ENCODE measurements at places on chromosomes 2 and 18. TPM values are rescaled to one million over a fixed set of nuclear protein-coding genes. Genes with fewer than 3 reads are reported as not detected.
A peak's percentile ranks its signal among the peaks of the same experiment; 100 is the strongest.

The GALNT3 gene
- 37.7 TPM for total RNA-seq

The SPHKAP gene
- 0.18 TPM for total RNA-seq

The RNU2-63P gene
- total RNA-seq = not detected

The PSMA8 gene
- 0.15 TPM for total RNA-seq

The ANKRD62 gene
- total RNA-seq = 0.20 TPM

The TAF1B gene
- total RNA-seq = 22.1 TPM

The REG1B gene
- not detected for total RNA-seq

The ADGRF3 gene
- total RNA-seq = 0.12 TPM

The RTP5 gene
- total RNA-seq = not detected

GRCh38 chr2:176755537-176756135, 457.0 kb upstream of the HNRNPA3 start:
- no peak for DNase-seq
- H3K36me3 ChIP-seq = no peaks in the 10 kb centered on the region
- no peaks in the 10 kb centered on the region for H3K27me3 ChIP-seq

- no peaks in the 10 kb centered on the region for H3K36me3 ChIP-seq
- H3K4me1 ChIP-seq = no peaks in the 10 kb centered on the region
- H3K27ac ChIP-seq = no peak overlapping the region
- H3K4me3 ChIP-seq = no peak overlapping the region
These were observed 6.7 kb upstream of the UGT1A5 start for GRCh38 chr2:233705911-233706506.

GRCh38 chr2:95315801-95316411, 18.8 kb downstream of the KCNIP3 start:
- H3K4me1 ChIP-seq = no peaks in the 10 kb centered on the region
- H3K27me3 ChIP-seq = no peaks in the 10 kb centered on the region
- H3K36me3 ChIP-seq = no peaks in the 10 kb centered on the region
- DNase-seq = no peak
- H3K4me3 ChIP-seq = no peak overlapping the region
- H3K27ac ChIP-seq = no peak overlapping the region

- no peak overlapping the region for H3K27ac ChIP-seq
- peaks cover 36% of the 10 kb centered on the region for H3K27me3 ChIP-seq
- no peak overlapping the region for H3K4me3 ChIP-seq
- DNase-seq = peak; percentile 70
- no peaks in the 10 kb centered on the region for H3K36me3 ChIP-seq
These were observed 65.6 kb downstream of the NOL4 start for GRCh38 chr18:34158881-34159690.

- H3K27ac ChIP-seq = no peak overlapping the region
- H3K4me3 ChIP-seq = no peak overlapping the region
- H3K4me1 ChIP-seq = no peaks in the 10 kb centered on the region
- no peak for DNase-seq
These were observed 33.0 kb downstream of the MAL start for GRCh38 chr2:95058466-95058988.

DNA sequence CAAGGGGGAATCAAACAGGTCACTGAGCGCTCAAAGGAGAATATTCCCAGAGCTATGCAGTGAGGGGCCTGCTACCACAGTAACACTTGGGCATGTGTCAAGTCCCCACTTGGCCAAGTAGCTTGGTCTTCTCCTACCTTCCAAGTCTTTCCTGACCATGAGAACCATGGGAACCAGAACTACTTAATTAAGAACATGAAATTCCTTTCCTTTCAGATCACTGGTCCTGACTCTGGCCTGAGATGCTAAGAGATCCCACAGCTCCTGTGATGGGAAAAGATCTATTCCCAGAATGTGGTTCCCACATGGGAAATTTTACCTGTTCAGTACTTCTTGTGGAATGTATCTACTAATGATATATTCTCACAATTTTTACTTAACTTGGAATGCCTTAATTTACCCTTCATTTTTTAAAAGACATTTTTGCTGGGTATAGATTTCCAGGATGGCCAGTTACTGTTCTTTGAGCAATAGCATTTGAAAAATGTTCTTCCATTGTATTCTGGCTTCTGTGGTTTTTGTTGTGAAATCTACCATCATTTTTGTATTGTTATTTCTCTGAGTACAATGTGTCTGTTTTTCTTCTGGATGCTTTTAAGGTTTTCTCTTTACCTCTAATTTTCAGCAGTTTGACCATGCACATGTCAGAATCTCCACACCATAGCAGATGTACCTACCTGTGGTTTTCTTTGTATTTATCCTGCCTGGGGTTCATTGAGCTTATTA, 37.9 kb downstream of the KCNIP3 start:
- DNase-seq = no peak
- H3K27me3 ChIP-seq = no peaks in the 10 kb centered on the region
- H3K27ac ChIP-seq = no peak overlapping the region
- no peaks in the 10 kb centered on the region for H3K4me1 ChIP-seq
- H3K36me3 ChIP-seq = no peaks in the 10 kb centered on the region

DNA sequence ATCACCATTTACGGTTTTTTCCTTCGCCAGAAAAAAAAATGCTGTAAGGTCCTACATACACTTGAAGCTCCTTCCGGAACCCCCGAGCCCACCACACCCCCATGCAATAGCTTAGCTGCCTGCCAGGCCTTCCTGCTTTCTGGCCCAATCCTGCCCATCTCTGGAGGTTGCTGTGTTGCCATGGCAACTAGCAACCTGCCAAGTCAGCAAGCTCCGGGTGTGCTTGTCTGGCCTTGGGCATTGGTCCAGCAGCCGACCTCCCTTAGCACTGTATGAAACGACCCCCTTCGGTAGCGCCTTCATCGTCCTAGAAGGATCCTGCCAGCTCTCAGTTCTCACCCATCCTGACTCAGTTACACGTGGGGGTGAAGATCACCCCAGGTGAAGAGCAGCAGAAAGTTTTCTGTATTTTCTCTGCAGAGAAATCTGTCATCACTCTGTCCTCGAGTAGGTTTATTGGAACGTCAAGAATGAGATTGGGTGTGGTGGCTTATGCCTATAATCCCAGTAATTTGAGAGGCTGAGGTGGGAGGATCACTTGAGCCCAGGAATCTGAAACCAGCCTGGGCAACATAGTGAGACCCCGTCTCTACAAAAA, 47.4 kb upstream of the MTCL1 start:
- peaks cover 6% of the 10 kb centered on the region for H3K27me3 ChIP-seq
- DNase-seq = no peak
- H3K4me1 ChIP-seq = no peaks in the 10 kb centered on the region
- no peaks in the 10 kb centered on the region for H3K36me3 ChIP-seq
- no peak overlapping the region for H3K27ac ChIP-seq

DNA sequence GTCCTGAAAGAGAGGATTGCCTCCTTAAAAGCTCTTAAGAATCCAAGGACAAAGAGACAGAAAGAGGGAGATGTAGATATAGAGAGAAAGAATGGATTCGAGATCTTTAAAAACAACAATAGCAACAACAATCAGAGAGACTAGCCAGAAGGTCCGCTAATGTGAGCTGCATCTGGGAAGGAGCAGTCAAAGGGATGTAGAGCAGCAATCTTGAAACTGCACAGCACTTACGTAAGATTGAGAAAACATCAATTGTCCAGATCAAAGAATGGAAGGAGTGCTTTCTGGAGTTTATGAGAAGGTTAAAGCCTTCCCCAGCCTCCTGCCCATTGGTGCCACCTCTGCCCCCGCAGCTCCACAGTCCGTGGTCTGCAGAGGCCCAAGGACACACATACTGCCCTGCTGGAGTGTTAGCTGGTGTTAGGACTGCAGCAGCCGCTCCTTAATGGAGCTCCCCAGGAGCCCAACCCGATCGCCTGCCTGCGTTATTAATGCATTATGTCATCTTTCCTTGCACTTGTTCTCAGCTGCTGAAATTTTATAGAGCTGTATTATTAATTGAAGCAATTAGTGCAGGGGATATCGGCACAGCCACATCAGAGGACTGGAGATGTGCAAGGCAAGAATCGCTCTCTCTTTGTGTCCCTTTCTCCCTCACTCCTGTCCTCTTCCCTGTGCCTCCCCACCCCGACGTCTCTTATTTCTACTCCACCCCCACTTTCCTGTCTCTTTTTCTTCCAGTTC, 94.2 kb upstream of the STPG4 start:
- H3K36me3 ChIP-seq = no peaks in the 10 kb centered on the region
- no peaks in the 10 kb centered on the region for H3K27me3 ChIP-seq
- no peak for DNase-seq
- H3K4me1 ChIP-seq = no peaks in the 10 kb centered on the region
- H3K27ac ChIP-seq = no peak overlapping the region

DNA sequence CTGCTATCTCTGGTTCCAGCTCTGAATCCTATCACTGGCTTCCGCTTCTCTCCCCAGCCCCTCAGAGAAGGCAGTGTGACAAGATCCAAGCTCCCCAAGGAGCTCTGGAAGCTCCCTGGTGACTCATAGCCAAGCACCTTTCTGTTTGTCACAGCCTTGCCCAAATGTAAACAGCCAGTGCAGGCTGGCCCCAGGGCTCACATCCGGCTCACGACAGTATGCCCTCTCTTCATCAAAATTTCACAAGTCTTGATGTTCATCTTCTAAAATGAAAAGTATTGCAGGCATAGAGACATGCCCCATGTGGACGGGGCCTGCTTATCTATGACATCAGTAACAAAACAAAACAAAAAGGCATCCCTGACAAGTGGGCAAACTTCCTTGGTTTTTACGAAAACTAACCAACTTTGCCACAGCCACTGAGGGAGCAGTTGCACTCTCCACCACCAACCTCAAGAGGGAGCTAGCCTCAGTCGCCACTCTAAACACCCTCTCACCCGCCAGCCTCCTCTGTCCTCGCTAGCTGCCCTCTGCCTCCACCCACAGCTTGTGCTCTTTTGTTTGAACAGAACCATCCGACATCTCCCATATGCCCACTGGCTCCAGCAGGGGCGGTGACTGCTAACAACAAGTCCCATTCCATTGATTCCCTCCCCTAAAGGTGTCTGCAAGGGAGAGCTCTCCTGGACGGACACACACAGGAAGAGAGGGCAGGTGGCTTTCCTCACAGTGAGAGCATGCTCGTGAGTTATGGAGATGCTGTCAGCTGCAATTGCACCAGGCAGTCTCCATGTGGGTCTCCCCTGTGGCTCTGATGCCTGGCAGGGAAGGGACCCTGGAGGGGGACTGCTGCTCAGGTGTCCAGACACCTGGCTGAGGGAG, 71.0 kb upstream of the DAPL1 start:
- no peaks in the 10 kb centered on the region for H3K27me3 ChIP-seq
- no peak overlapping the region for H3K4me3 ChIP-seq

- no peak overlapping the region for H3K4me3 ChIP-seq
- H3K36me3 ChIP-seq = no peaks in the 10 kb centered on the region
- no peaks in the 10 kb centered on the region for H3K27me3 ChIP-seq
These were observed 61.1 kb downstream of the ASB1 start for GRCh38 chr2:238487652-238488346.

DNA sequence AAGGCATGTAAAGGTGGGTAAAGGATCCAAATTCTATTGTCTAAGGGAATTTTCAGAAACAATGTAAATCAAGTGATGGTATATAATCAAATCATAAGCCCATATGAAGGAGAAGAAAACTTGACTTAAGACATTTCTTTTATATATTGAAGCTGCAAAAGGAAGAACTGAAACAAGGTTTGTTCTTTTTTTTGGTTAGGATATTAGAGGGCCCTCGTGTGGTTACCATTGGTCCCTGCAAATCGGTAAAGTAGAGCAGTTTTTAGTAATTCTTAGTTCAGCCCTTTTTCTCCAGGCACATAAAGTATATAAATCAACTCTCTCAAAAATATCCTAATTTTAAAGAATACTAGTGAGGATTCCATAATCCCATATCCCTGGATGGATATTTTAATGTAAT, 105.6 kb upstream of the STK17B start:
- no peak overlapping the region for H3K4me3 ChIP-seq
- no peak overlapping the region for H3K27ac ChIP-seq
- H3K36me3 ChIP-seq = peaks cover 3% of the 10 kb centered on the region
- peaks cover 13% of the 10 kb centered on the region for H3K4me1 ChIP-seq

DNA sequence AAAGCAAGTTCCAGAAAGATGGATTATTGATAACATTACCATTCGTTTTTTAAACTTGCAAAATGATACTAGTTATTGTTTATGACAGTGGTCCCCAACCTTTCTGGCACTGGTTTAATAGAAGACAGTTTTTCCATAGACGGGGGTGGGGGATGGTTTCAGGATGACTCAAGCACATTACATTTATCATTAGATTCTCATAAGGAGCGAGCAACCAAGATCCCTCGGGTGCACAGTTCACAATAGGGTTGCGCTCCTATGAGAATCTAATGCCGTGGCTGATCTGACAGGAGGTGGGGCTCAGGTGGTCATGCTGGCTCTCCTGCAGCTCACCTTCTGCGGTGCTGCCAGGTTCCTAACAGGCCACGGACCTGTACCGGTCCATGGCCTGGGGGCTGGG, 86.2 kb downstream of the BCL2 start:
- H3K27ac ChIP-seq = no peak overlapping the region
- DNase-seq = no peak
- H3K4me1 ChIP-seq = peaks cover 43% of the 10 kb centered on the region
- H3K36me3 ChIP-seq = no peaks in the 10 kb centered on the region

- H3K27ac ChIP-seq = no peak overlapping the region
- peaks cover 89% of the 10 kb centered on the region for H3K36me3 ChIP-seq
- no peaks in the 10 kb centered on the region for H3K27me3 ChIP-seq
- no peak for DNase-seq
- no peaks in the 10 kb centered on the region for H3K4me1 ChIP-seq
- no peak overlapping the region for H3K4me3 ChIP-seq
These were observed 41.3 kb downstream of the HDHD2 start for GRCh38 chr18:47108998-47109405.

GRCh38 chr2:119369845-119370244, 3.1 kb downstream of the DBI start:
- peaks cover 15% of the 10 kb centered on the region for H3K4me1 ChIP-seq
- no peak for DNase-seq
- H3K4me3 ChIP-seq = no peak overlapping the region
- no peaks in the 10 kb centered on the region for H3K27me3 ChIP-seq

GRCh38 chr2:171389780-171390179, 44.0 kb downstream of the METTL8 start:
- H3K36me3 ChIP-seq = no peaks in the 10 kb centered on the region
- no peaks in the 10 kb centered on the region for H3K4me1 ChIP-seq
- no peaks in the 10 kb centered on the region for H3K27me3 ChIP-seq
- no peak for DNase-seq
- H3K27ac ChIP-seq = no peak overlapping the region

- peak overlapping the region; percentile 80 for H3K27ac ChIP-seq
- peak overlapping the region; percentile 75 for H3K4me3 ChIP-seq
- H3K36me3 ChIP-seq = no peaks in the 10 kb centered on the region
These were observed 4.4 kb downstream of the NFATC1 start for GRCh38 chr18:79400091-79400590.

GRCh38 chr2:122519366-122519765, 763.9 kb downstream of the TSN start:
- H3K36me3 ChIP-seq = no peaks in the 10 kb centered on the region
- H3K4me3 ChIP-seq = no peak overlapping the region
- no peaks in the 10 kb centered on the region for H3K4me1 ChIP-seq
- no peak for DNase-seq
- H3K27me3 ChIP-seq = no peaks in the 10 kb centered on the region

DNA sequence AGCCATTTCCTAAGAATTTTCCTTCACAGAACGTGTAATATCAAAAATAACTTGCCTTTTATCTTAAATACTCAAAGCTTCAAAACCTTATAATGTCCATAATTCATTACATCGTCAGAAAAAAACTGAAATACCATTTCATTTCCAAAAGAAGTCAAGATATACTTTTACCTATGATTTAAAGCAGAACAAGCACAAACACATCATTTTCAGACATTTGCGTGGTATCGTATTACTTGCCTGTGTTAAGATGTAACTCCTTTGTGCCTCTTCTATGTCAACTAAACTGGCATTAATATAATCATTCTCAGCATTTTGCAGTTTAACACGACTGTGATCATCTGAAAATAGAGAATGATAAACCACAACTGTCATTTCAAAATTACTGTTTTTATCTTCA, 47.5 kb downstream of the PTPN2 start:
- no peaks in the 10 kb centered on the region for H3K27me3 ChIP-seq
- H3K4me3 ChIP-seq = no peak overlapping the region
- H3K36me3 ChIP-seq = peaks cover 47% of the 10 kb centered on the region
- H3K27ac ChIP-seq = peak overlapping the region; percentile 96
